ENCODE measurements at places on chromosomes 1 and 21. TPM values are rescaled to one million over a fixed set of nuclear protein-coding genes. Genes with fewer than 3 reads are reported as not detected.

- DNase-seq, result peak; percentile 24
Observed at GRCh38 chr1:46806196-46807020, 7.6 kb downstream of the CYP4B1 start.

GRCh38 chr1:151537112-151537511 lies 3.0 kb upstream of the TUFT1 start:
- DNase-seq, result no peak

ADGRL4 gene
- total RNA-seq, result not detected

ZNF684 gene
- total RNA-seq, result 5.1 TPM

ERG gene
- not detected for total RNA-seq

- DNase-seq, result no peak
Observed at GRCh38 chr1:11031624-11032262, 15.3 kb downstream of the MASP2 start.

SPRR3 gene
- total RNA-seq, result 26.7 TPM

GRCh38 chr1:236128646-236129178 lies 13.6 kb upstream of the GPR137B start:
- DNase-seq, result no peak

DNA sequence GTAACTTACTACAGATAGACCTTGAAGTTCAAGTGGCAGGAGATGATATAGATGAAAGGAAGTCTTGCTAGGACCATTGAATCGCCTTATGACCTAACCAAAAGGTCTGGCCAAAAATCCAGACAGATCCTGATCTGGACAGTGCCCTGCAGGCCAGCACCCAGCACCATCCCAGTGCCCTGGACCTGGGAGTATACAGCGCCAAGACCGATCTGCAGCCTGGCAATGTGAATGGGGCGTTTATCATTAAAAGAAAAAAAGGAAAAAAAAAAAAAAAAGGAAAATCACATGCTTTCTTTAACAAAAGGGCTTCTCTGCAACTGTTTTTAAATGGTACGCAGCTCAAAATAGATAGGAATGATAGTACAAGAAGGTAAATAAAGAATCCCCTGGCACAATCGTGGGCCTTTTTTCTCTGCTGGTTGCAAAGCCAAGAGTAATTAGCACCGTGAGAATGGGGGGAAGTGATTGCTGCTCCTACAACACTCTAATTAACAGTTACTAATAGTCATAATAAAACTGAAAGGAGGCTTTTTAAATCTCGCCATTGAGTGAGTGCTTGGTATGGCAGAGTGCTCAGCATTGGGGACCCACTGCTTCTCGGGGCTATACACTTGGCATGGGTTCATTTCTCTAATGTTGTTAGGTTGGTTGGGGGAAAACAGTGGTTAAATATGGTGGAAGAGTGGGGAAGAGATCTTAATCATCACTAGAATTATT lies 146.7 kb downstream of the KAZN start:
- no peak for DNase-seq

DNA sequence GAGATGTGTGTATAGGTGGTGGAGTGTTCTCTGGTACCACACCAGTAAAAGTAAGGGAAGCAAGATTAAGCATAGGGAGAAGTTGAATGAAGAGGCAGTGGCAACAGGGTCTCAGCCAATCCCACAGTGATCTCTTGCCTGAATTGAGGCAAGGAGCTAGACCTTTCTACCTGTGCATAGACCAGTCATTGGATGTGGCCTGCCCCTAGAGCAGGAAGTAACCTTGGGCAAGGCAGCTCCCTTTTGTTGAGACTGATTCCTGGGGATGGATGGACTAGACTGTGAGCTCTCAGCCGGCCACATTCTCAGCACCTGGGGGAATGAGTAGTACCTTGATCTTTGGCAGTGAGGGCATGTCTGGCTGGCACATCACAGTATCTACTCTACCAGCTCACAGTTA lies 6.4 kb downstream of the USP16 start:
- DNase-seq, result no peak

GSTM4 gene
- 12.6 TPM for total RNA-seq

DNA sequence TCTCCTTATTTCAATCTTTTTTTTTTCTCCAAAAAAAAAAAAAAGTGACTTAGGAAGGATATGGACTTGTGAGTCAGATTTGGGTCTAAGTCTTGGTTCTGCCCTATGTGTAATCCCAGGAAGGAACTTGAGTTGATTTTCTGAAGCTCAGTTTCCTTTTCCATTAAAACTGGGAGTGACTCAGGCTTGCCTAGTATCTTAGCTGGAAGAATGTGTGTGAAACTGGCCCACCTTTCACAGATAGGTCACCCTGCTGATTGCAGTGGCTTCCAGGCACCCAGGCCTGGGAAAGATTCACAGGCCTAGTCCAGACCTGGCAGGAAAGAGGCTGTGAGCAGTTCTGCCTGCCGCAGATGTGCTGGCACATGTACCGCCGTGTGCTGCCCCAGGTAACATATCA lies 218.3 kb upstream of the HOOK1 start:
- DNase-seq, result peak; percentile 15

PGLYRP3 gene
- not detected for total RNA-seq

DNM3 gene
- 1.3 TPM for total RNA-seq

DNA sequence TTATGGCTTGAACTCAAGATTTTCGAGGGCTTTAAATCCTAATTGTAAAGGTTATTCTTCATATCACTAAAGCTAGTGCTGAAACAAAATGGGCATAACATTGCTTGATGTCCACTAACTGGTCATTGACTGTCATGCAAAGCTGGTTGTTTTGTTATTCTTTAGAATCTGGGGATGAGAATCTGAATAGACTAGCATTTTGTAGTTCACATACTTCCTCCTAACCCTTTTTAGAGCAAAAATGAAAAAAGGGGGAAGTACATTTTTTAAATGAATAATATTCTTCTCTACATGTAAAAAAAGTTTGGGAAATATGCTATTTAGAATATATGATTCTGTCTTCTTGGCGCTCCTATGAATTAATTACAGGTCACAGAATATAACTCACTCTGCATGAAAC lies 72.2 kb upstream of the HMCN1 start:
- DNase-seq, result no peak

GRCh38 chr1:235403593-235403992 lies 36.4 kb downstream of the TBCE start:
- DNase-seq, result no peak

- DNase-seq, result no peak
Observed at GRCh38 chr1:204660509-204660908, 25.0 kb downstream of the LRRN2 start.

PDPN gene
- total RNA-seq, result not detected

GRCh38 chr1:8671306-8671917 lies 146.0 kb downstream of the RERE start:
- peak; percentile 28 for DNase-seq

ARTN gene
- total RNA-seq, result 0.39 TPM

DNA sequence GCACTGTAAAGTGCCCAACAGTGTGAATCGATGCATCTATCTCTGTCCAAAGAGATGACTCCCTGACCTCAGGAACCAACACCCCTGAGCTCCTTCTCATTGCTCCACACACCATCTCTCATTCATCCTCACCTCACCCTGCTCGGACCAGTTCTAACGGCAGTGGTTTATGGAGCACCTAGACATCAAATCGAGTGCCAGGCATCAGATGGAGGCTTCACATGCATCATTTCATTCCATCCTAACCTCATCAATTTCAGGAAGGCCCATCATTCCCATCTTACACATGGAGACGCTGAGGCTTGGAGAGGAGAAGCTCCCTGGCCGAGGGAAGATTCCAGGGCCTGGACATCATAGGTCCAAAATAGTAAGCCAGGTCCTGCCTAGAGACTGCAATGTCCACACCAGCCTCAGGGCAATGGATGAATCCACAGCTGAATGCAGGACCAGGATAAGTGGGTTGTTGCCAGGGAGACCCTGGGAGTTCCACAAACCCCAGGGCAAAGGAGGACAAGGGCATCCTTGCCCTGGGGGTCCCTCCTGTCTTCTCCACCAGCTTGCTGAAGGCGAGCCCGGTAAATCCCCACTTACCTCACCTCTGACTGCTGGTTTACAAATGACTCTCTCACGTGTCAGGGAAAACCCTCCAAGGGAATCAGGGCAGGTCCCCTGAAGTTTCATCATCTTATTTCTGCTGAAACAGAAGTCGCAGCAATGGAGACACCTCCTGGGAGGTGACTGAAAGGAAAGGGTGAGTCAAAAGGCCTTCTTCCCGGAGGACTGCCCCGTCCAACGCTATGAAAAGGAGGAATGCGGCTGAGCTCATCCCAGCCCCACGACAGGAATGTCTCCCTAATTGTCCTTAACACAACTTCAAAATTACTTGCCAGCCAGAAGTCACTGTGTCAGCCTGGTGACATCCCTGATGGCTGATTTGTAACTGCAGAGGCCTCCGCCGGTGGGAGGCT lies 9.0 kb upstream of the IFFO2 start:
- no peak for DNase-seq

DNA sequence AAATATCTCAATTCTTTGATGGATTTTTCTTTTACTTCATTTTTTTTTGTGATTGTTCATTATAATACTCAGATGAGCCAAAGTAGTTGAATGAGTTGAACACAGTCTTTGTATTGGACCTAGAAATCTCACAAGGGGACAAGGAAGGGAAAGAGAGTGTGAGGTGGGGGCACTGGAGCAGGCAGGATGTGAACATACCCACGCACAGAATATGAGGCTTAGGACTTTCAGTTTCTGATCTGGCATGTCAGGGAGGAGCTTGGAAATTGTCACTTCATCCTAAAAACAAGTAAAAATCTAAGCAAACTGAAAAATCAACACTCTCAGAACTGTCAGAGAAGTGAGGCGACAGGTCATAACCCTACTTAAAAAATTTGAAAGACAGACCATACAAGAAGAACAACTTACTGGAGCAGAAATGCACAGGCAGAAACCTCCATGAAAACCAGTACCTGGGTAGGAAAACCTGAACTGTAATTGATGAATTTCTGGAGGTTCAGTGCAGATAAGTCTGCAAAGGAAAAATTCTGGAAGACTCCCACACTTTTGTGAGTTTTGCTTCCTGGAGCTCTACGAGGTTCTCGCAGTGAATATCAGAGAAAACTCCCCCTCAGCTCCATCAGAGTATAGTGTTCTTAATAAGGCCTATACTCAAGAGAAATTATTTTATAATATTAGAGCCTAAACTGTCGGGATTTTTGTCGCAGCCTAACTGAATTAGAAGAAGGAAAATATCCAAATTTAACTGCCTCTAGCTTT lies 3.6 kb upstream of the PTGS2 start:
- DNase-seq, result no peak

DNA sequence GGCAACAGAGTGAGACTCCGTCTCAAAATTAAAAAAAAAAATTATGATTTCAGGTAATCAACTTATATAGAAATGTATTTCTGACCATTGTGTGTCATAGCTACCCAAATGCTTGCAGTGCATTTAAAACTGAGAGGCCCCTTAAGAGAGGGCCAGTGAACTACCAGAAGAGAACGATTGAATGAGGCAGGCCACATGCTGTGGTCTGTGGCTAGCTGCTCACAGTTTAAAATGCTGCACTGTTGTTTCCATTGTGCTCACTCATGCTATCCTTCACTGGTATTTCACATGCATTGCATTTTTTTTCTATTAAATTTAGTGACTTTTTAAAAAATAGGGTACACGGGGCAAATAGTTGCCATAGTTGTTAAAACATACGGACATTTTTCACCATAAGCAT lies 26.0 kb downstream of the CHML start:
- DNase-seq, result no peak

DNA sequence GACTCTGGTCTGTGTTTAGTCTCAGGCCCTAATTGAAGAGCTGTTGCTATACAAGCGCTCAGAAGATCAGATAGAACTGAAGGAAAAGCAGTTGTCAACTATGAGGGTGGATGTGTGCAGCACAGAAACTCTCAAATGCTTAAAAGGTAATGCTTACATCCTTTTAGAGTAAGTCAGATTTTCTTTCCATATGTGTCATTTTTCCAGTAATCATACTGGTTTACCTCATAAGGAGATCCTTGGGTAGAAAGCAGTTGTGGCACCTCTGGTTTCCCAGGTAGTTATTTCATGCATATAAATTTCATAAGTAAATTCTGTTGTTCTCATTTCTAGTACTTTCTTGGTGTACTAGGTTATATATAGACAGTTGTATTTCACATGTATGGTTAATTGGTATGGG lies 43.0 kb upstream of the TARS2 start:
- DNase-seq, result no peak

DNA sequence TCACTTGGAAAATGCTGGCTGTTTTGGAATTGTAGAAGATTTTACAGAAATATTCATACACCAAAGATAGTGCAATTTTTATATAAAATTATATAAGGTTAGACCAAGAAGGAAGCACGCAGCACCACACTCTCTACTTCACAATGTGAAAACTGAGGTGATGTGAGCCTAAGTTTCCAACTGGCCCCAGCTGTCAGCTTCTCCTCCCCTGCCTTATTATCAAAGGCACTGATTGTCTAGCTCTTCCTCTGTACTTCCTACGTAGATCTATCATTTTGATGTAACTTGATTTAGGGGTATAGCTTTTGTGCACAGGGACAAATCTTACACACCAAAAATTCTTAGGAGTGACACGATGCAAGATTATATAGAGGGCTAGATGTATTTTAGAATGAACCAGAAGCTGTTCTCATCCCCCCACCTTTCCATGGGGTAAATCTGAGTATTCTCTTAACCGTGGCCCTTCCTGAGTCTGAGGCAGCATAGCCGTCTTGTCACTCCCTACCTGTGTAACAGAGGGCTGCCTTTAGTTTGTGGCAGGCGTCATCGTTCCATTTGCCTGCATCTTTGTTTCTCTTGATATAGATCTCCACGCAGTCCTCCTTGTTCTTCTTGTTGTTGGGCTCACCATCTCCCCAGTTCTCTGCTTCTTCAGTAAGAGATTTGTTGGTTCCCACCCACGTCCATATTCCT lies 3.4 kb downstream of the SELL start:
- no peak for DNase-seq

COL8A2 gene
- not detected for total RNA-seq

DDI2 gene
- 27.0 TPM for total RNA-seq

DNA sequence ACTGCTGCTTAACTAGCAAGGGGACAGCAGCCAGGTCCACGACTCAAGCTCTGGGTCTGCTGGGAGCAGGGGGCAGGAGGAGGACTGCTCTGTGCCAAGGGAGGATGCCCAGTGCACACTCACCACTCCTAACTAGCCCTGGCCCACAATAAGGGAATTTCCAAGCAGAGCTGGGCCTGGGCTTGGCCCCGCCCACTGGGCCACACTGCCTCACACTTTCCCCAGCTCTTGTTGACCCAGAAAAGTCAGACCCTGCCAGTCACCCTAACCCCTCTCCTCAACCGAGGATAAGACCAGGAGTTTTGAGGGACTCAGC lies 18.7 kb downstream of the SLC9A1 start:
- no peak for DNase-seq

GRCh38 chr1:7549277-7550161 lies 221.6 kb upstream of the VAMP3 start:
- DNase-seq, result peak; percentile 77

OR2T35 gene
- not detected for total RNA-seq

DNA sequence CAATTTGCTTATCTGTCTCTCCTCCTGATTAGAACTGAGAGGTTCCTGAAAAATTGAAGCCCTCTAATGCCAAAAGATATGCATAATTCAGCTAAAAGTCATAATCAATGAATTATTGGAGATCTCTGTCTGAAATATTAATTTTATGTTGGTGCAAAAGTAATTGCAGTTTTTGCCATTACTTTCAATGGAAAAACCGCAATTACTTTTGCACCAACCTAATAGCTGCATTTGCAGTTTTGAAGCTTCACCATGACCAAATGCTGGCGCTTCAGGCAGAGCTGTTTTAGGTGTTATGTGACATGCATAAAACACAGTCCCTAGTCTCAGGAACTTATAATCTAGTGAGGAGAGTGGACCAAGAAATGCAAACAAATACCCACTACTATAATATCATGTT lies 29.7 kb upstream of the FASLG start:
- DNase-seq, result no peak

GRCh38 chr1:151156515-151156819 lies at the start of gene TNFAIP8L2:
TSS of gene TNFAIP8L2 (plus strand) at chr1:151156649. CDS start at chr1:151158698, 2,049 bp downstream.
- no peak for DNase-seq

Data from Calu3 (cell line).